ENCODE measurements at places on chromosomes 6 and 20. TPM values are rescaled to one million over a fixed set of nuclear protein-coding genes. Genes with fewer than 3 reads are reported as not detected.

Gene FBXO9
- total RNA-seq = 40.8 TPM

- H3K36me3 ChIP-seq = no peaks in the 10 kb centered on the region
- H3K27me3 ChIP-seq = peaks cover 12% of the 10 kb centered on the region
- H3K4me3 ChIP-seq = no peak overlapping the region
- H3K4me1 ChIP-seq = no peaks in the 10 kb centered on the region
Observed at GRCh38 chr6:167787896-167788562, 38.7 kb upstream of the AFDN start.

- peaks cover 2% of the 10 kb centered on the region for H3K4me1 ChIP-seq
- no peak overlapping the region for H3K27ac ChIP-seq
- H3K4me3 ChIP-seq = no peak overlapping the region
- no peaks in the 10 kb centered on the region for H3K36me3 ChIP-seq
- H3K27me3 ChIP-seq = no peaks in the 10 kb centered on the region
Observed at GRCh38 chr6:71222671-71223070, 65.9 kb upstream of the OGFRL1 start.

GRCh38 chr20:62426699-62427131, 624 bp downstream of the RBBP8NL start:
- H3K27me3 ChIP-seq = no peaks in the 10 kb centered on the region
- H3K36me3 ChIP-seq = no peaks in the 10 kb centered on the region
- no peak overlapping the region for H3K4me3 ChIP-seq
- H3K27ac ChIP-seq = no peak overlapping the region

GRCh38 chr20:53298911-53299310, 294.7 kb downstream of the ZNF217 start:
- H3K27me3 ChIP-seq = peaks cover 6% of the 10 kb centered on the region
- DNase-seq = no peak
- no peaks in the 10 kb centered on the region for H3K4me1 ChIP-seq
- no peak overlapping the region for H3K4me3 ChIP-seq

GRCh38 chr6:113616701-113617274, 240.4 kb upstream of the MARCKS start:
- H3K27me3 ChIP-seq = peaks cover 14% of the 10 kb centered on the region
- DNase-seq = no peak
- no peaks in the 10 kb centered on the region for H3K4me1 ChIP-seq
- H3K27ac ChIP-seq = no peak overlapping the region
- no peak overlapping the region for H3K4me3 ChIP-seq
- no peaks in the 10 kb centered on the region for H3K36me3 ChIP-seq

DNA sequence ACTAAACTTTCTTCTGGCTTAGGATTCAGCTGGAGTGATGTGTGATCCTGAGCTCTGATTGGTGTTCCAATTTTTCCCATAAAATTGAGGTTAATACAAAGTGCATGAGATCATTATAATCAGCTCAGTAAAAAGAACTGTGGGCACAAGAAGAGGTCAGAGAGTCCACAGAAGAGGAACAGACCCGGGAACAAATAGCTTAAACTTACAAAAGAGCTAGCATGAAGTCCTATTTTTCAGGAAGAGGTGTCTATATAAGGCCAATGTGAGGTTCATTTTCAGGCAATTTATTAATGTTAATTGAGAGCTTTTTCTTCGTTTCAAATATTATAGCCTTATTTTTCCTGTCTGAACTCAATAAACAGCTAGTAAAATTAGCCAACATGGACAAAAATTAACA, 26.9 kb upstream of the STX11 start:
- no peak overlapping the region for H3K27ac ChIP-seq
- DNase-seq = no peak
- H3K27me3 ChIP-seq = no peaks in the 10 kb centered on the region

DNA sequence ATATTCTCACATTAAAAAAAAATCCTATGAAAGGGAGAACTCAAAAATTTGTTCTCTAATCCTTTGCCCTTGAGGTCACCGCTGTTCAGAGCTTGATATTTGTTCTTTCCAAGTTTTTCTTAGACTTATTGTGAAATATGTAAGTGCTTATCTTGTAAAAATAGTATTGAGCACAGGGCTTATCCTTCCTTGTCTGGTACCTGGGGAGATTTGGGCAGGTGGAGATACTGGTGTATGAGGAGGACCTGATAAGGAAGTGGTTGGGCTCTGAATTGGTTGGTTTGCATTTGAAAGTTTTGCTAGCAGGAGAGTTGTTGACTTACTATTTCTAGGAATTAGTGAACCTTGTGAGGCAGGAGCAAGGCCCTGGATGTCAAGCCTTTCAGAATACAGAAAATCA, 28.9 kb upstream of the ANKEF1 start:
- H3K36me3 ChIP-seq = no peaks in the 10 kb centered on the region
- H3K27me3 ChIP-seq = no peaks in the 10 kb centered on the region
- H3K27ac ChIP-seq = no peak overlapping the region
- H3K4me3 ChIP-seq = no peak overlapping the region
